ENCODE measurements at places on chromosomes 5 and 9.

GRCh38 chr9:119086590-119086989 lies 282.6 kb downstream of the BRINP1 start:
- no peak for DNase-seq

GRCh38 chr9:2849941-2850340 lies 6.0 kb upstream of the PUM3 start:
- no peak for DNase-seq

DNA sequence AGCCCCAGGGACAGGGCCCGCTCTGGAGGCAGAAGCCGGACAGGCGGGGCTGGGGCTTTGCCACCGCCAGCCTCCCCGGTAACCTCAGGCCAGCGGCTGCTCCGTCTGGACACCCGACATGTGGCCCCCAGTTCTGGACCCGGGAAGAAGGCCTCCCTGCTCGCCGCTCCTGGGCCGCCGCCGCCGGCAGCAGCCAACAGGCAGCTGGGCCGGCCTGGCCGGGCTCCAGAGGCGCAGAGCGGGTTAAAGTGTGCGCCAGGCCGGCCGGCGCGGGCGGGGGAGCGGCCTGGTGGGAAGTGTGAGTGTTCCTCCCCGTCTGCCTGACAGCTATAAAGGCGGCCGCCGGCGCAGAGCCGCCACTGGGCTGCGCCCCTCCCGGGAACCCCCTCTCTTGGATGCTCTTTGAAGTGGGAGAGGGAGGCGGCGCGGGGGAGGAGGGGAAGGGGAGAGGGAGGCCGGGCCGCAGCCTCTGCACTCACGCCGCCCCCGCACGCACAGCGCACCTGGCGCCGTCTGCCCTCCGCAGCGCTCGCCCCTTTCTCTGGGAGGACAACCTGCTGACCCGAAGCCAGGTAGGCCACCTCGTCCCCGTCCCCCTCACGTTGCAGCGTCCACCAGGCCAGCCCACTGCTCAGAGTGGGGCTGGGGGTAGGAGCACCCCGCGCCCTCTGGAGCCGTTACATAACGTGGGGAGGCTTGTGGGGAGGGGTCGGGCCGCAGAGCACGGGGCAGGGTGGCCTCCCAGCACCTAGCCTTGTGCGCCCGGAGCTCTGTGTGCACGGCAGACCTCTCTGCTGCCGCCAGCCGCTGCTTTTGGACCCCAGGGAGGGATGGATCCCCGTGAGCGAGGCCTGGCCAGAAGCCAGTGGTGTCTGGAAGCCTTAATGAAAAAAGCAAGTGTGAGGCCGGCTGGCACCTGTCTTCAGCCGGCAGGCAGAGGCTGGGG lies at the start of gene ADAMTSL2:
TSS of gene ADAMTSL2 (plus strand) at position 359 of the 946 bp plus-strand sequence. CDS start 2,009 bp downstream, outside the sequence.
- DNase-seq = no peak

GRCh38 chr5:31270396-31270795 lies 76.9 kb downstream of the CDH6 start:
- DNase-seq = peak; percentile 36

GRCh38 chr5:128673000-128673399 lies 135.0 kb upstream of the FBN2 start:
- DNase-seq = no peak

DNA sequence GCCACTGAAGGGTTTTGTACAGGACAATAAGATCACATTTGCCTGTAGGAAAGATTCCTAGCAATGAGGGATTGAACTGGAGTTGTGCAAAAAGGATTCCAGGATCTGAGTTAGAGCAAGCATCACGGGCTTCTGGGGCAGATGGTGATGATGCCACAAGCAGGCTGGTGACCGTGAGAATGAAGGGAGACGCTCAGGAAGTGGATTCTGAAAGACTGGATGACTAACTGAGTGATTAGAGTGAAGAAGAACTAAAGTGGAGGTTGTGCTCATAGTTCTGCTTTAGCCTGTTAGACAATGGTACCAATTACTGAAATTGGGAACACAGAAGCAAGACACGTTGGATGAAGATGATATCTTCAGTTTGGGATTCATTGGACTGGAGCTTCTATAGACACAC lies 168.2 kb downstream of the CD180 start:
- DNase-seq = no peak

DNA sequence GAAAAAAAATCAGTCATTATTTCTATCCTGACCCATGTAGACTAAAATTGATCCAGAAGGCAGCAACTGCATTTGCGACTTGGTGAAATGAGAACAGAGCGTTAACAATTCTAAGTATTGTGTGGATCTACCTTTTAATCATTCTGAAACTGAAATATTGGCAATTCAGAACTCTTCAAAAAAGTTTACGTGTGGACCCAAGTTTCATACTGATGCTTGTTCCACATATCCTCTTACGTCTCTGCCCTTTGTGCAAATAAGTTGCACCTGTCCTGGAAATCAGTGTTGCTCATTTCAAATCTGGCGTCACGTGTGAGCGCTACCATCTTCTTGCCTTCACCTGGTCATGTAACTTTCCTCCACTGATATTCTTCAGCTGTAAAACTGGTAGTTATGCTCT lies 74.7 kb downstream of the NTRK2 start:
- no peak for DNase-seq

GRCh38 chr5:124460642-124461041 lies 285.8 kb downstream of the ZNF608 start:
- DNase-seq = no peak

- no peak for DNase-seq
Observed at GRCh38 chr5:122030251-122030650, 47.8 kb downstream of the LOX start.

GRCh38 chr5:181133610-181134231 lies 2.8 kb upstream of the OR2V1 start:
- peak; percentile 95 for DNase-seq

Data from MCF 10A (cell line).